Stimulated activated CD8-positive, alpha-beta memory T cell treated with anti-CD3 and anti-CD28 coated beads, Interleukin-7, amount 100 ng/mL, for 1 hour (primary cell): ENCODE measurements at places on chromosomes 12 and 14.

DNA sequence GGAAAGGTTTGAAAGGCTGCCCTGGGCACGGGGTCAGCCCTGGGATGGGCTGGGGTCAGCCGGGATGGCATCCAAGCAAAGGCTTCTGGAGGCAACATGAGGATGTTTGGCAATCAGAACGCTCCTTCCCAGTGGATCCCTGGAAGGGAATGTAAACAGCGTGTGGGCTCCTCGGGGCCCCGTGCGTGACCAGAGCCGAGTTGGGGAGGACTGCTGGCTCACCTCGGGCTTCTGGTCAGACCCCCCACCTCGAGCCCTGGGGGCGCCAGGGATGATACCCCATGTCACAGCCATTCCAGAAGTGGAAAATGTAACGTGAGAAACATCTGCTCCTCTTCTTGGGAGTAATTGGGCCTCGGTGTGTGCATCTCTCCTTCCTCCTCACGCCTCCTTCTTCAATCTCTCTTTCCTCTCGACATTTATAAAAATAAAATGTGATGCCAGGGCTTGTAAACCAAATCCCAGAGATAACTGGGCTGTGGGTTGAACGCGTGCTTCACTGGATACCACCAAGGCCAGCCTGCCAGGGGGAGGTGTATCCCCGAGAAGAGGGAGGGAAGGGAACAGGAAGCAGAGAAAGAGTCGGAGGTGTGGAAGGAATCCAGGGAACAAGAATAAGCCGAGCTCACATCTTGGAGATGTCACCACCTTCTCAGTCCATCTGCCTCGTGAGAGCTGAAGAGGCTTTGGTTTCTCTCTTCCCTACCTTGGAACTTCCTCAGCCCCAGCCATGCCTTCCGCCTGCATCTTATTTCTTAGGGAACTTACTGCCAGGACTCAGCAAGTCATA, 144.8 kb downstream of the NUAK1 start:
- DNase-seq, result no peak

GRCh38 chr12:32369202-32369601, 30.2 kb upstream of the FGD4 start:
- DNase-seq, result no peak

DNA sequence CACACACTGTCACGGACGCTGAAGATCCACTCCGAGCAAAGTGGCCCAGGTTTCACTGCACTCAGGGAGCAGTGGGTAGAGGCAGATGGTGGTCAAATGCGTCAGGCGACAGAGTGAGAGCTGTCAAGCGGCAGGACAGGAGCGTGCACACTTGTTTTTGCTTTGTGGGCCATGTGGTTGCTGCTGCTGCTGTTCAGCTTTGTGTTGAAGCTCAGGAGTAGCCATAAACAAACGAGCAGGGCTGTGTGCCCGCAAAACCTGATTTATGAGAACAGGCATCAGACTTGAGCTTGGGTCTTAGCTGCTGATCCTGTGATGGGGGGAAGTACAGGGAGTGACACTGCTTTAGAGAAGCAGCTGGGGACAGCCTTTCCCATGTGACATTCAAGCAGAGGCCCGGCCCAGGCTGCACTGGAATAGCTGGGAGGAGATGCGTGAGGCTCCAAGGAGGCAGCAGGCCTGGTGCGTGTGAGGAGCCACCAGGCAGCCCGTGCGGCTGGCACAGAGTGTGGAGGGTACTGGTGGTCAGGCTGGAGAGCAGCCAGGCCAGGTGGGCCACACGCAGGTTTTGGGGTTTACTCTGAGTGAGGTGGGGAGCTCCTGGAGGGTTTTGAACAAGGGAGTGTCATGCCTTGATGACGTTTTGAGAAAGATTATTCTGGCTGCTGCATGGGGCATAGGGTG, 31.1 kb upstream of the ASPG start:
- DNase-seq, result no peak

- DNase-seq, result no peak
Observed at GRCh38 chr14:69068744-69069421, 84.0 kb downstream of the DCAF5 start.

DNA sequence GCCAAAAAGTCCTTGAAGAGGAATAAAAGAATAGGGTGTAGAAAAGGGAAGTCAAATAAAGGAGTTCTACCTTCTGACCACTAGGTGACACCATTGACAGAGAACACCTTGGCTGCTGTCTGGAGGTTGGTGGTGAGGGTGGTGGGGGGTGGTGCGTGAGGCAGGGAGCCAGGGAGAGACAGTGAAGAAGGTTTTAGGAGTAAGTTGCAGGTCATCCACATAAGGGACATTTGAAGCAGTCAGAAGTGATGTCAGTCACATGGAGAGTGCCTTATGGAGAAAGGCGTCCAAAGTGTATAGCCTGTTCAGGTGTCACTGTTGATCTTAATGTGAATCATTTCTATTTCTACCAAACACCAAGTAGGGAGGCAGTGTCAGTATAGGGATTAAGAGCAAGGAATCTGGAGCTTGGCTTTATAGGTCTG, 279.3 kb upstream of the DDHD1 start:
- no peak for DNase-seq

- DNase-seq, result no peak
Observed at GRCh38 chr14:41201696-41202095, 405.0 kb upstream of the LRFN5 start.

DNA sequence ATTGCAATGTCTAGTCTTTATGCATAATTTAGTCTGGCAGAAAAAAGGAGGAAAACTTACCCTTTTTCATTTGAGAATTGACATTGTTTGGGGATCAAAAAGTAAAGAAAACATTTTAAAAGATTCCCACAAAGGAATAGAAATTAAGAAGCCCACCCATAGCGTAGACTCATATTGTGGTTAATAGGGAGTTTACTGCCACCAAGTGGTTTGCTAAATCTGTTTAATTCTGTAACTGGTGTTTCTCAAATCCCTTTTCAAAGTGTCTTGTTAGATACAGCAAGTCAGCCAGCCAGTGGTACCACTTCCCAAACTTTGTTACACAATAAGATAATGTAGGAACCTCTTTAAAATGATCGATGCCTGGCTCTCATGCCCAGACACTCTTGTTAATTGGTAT, 180.3 kb downstream of the IPO8 start:
- no peak for DNase-seq

- no peak for DNase-seq
Observed at GRCh38 chr14:68539241-68539737, 253.6 kb downstream of the ZFP36L1 start.

GRCh38 chr14:63632932-63633514, 8.6 kb downstream of the WDR89 start:
- no peak for DNase-seq

DNA sequence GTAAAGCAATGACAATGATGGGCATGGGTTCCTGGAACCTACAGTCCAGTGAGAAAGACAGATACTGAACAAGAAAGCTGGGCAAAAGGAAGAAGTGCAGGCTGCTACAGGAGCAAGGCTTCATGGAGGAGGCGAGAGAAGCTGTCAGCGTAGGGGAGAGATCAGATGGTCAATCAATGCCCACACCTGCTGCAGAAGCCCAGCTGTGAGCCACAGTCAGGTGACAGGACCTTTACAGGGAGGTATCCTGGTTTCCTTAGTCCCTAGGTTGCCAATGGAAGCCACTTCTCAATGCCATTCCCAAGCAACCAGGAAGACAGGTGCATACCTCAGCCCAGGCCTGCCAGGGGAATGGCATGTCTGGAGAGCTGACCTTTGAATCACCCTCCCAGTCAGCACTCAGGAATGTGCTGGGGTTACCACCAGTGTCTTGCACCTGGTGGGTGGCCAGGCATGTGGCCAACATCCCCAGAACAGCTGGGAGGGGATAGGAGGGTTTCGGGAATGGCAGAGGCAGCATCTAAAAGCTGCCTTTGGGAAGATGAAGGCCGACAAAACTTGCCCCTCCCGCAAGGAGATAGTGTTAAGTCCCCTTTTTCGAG, 170.3 kb downstream of the TTC7B start:
- no peak for DNase-seq

- DNase-seq, result no peak
Observed at GRCh38 chr12:70598467-70599193, 38.6 kb downstream of the PTPRB start.

- DNase-seq, result no peak
Observed at GRCh38 chr12:5909560-5909959, 35.5 kb downstream of the ANO2 start.

DNA sequence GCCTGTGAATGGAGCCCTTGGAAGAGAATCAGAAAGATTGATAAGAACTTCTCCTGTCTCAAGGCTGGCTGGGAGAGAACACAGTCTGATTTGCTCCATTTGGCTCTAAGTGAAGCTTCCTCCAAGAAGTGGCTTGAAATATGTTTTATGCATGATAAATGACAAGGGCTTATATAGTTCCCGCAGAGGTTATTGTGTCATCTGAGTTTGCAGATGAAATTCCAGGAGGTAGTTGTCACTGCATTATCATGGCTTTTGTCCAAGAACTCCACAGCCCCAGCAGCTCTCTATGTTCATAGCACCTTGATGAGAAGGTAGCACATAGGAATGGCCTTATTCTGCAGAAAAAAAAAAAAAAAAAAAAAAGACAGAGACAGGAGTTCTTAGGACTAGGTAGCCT, 108.5 kb downstream of the DACT1 start:
- DNase-seq, result no peak

- peak; percentile 59 for DNase-seq
Observed at GRCh38 chr12:103929046-103929783, 995 bp upstream of the HSP90B1 start.

- no peak for DNase-seq
Observed at GRCh38 chr14:77562681-77563080, 53.8 kb downstream of the SPTLC2 start.

- DNase-seq, result no peak
Observed at GRCh38 chr12:4282892-4283511, 9.4 kb downstream of the CCND2 start.

- no peak for DNase-seq
Observed at GRCh38 chr12:104026841-104027599, 23.0 kb downstream of the GLT8D2 start.

DNA sequence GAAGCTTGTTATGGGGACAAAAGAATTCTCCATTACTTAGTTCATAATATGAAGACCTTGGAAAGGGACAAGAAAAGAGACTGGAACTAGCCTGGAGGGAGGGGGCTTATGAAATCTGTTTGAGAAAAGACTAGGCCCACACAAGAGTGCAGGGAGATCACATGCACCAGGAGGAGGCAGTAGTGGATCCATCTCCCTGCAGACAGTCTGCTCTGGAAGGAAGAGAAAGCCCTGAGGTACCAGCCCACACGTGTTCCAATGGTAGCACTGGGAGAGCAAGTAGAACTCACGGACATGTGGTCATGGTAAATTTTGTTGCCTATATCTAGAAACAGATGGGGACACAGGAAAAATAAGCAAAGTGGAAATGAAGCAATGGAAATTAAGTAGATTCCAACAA, 445.4 kb downstream of the SOX5 start:
- no peak for DNase-seq

- no peak for DNase-seq
Observed at GRCh38 chr12:70983692-70984091, 63.2 kb upstream of the PTPRR start.

GRCh38 chr14:81396113-81396512, 4.0 kb downstream of the STON2 start:
- DNase-seq, result no peak

DNA sequence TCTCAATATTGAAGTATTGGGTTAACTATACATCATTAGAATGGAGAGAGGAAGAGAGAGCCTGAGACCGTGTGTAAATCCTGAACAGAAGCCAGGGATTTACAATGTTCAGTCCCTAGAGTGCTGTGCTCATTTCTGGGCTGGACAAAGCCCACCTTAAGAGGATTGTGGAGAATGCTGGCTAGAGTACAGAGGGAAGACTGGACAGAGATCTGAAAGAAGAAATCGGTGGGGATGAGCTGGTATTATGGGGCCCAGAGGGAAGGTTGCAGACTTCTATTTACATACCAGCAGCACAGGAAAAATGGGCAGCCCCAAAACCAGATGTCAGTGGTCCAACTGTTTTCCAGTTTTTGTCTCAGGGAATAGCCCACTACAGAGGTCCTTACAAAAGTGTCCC, 42.3 kb downstream of the RTN1 start:
- DNase-seq, result no peak
